ENCODE measurements at places on chromosomes 6 and 20.
A peak's percentile ranks its signal among the peaks of the same experiment; 100 is the strongest.

DNA sequence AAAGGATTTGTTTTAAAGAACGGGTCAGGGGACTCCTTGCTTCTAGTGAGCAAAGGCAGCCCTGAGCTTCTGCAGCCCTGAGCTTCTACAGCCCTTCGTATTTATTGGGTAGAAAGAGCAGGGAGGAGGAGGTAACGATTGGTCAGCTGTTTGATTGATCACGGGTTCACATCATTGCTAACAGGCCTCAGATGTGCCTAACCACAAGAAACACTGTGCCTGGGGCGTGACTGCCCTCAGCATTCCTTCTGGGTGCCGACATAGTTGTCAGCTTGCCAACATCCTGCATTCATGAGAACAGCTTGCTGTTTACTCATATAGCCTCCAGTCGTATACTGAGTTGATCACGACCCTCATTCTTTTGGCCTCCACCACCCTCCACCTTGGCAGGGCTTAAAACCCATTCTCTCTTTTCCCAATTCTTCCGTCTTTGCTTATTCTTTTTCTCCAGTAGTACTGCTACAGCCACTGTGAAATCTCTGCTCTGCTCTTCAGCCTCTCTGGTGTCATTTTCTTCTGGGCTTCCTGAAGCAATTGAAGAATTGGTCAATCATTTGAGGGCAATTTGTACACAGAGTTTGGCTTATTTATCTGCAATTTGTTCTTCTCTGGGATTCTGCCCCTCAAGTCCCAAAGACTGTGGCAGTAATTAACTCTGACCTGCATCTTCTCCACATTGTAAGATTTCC lies 25.4 kb upstream of the NOP56 start:
- peak; percentile 92 for DNase-seq

GRCh38 chr6:100673641-100674040 lies 207.5 kb downstream of the ASCC3 start:
- no peak for DNase-seq

GRCh38 chr6:71080826-71081225 lies 124.0 kb upstream of the B3GAT2 start:
- peak; percentile 30 for DNase-seq

- DNase-seq, result peak; percentile 64
These were observed 17.1 kb downstream of the RPRD1B start for GRCh38 chr20:38050686-38051085.

GRCh38 chr20:13341737-13342393 lies 120.8 kb downstream of the ISM1 start:
- no peak for DNase-seq

DNA sequence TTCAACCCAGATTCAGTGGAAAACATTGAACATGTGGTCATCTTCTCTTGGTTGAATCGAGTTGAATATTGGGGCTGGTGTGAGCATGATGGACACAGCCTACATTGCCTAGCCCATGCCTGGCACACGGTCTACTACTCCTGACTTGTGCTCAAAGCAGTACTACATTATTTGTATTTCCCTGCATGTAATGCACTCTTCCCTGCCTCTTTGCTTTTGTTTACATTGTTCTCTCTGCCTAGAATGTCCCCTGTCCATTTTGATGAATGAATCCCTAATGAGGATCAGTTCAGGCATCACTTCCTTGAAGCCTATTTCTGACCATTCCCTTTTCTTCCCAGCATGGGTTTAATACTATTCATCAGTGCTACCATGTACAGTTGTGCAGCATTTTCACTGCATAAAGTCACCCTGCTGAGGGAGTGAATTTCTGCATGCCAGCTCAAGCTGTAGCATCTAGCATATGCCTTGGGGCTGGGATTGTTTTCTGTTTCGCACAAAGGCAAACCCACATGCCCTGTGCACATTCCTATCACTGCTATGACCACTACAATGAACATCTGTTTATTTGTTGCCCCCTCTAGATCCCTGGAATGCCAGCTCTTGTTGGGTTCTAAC lies 75.3 kb upstream of the CCN6 start:
- peak; percentile 22 for DNase-seq

GRCh38 chr6:122374307-122374706 lies 25.1 kb upstream of the HSF2 start:
- no peak for DNase-seq

- DNase-seq, result peak; percentile 54
These were observed 66.6 kb downstream of the BMP7 start for GRCh38 chr20:57199656-57200405.

GRCh38 chr6:33205191-33206026 lies 954 bp downstream of the HSD17B8 start:
- peak; percentile 95 for DNase-seq

All from ELR (cell line).